ENCODE measurements at places on chromosomes 1 and 21. TPM values are rescaled to one million over a fixed set of nuclear protein-coding genes. Genes with fewer than 3 reads are reported as not detected.
A peak's percentile ranks its signal among the peaks of the same experiment; 100 is the strongest.

SLC16A4 gene
- 2.0 TPM for total RNA-seq

MIXL1 gene
- total RNA-seq = 0.14 TPM

DNASE2B gene
- total RNA-seq = not detected

ACTN2 gene
- 0.21 TPM for total RNA-seq

S100A7 gene
- total RNA-seq = 10.2 TPM

CAPN2 gene
- 120 TPM for total RNA-seq

SPRR2B gene
- total RNA-seq = not detected

C1orf52 gene
- 24.9 TPM for total RNA-seq

GRCh38 chr1:31900790-31901189 is 37.4 kb downstream of the PTP4A2 start:
- H3K27me3 ChIP-seq = no peaks in the 10 kb centered on the region
- H3K36me3 ChIP-seq = peaks cover 3% of the 10 kb centered on the region
- no peaks in the 10 kb centered on the region for H3K4me1 ChIP-seq
- H3K27ac ChIP-seq = no peak overlapping the region

- no peak for DNase-seq
- no peaks in the 10 kb centered on the region for H3K4me1 ChIP-seq
- no peaks in the 10 kb centered on the region for H3K36me3 ChIP-seq
- no peak overlapping the region for H3K27ac ChIP-seq
- peaks cover 45% of the 10 kb centered on the region for H3K27me3 ChIP-seq
- H3K4me3 ChIP-seq = no peak overlapping the region
These were observed 9.2 kb downstream of the CSMD2 start for GRCh38 chr1:34155860-34156259.

DNA sequence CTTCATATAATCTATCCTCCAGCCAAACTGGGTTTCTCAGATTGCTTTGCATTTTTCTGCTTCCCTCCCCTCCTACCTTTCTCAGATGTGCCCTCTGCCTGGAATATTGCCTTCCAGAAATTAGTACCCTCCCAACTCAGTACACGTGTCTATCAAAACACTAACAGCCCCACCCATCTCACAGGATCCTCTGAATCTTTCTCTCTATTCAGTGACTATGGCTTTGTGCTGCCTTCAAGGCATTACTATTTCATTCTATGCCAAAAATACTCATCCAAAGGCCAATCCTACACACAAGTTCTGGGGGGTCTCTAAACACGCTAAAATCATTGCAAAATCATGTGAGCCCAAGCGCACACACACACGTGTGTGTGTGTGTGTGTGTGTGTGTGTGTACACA is 58.4 kb downstream of the ZNF281 start:
- H3K36me3 ChIP-seq = no peaks in the 10 kb centered on the region
- no peak for DNase-seq
- H3K4me3 ChIP-seq = no peak overlapping the region
- no peak overlapping the region for H3K27ac ChIP-seq
- no peaks in the 10 kb centered on the region for H3K27me3 ChIP-seq

- H3K4me1 ChIP-seq = peaks cover 30% of the 10 kb centered on the region
- DNase-seq = no peak
- H3K4me3 ChIP-seq = no peak overlapping the region
- no peaks in the 10 kb centered on the region for H3K36me3 ChIP-seq
- H3K27ac ChIP-seq = no peak overlapping the region
These were observed 11.0 kb downstream of the TP53BP2 start for GRCh38 chr1:223834660-223835263.

DNA sequence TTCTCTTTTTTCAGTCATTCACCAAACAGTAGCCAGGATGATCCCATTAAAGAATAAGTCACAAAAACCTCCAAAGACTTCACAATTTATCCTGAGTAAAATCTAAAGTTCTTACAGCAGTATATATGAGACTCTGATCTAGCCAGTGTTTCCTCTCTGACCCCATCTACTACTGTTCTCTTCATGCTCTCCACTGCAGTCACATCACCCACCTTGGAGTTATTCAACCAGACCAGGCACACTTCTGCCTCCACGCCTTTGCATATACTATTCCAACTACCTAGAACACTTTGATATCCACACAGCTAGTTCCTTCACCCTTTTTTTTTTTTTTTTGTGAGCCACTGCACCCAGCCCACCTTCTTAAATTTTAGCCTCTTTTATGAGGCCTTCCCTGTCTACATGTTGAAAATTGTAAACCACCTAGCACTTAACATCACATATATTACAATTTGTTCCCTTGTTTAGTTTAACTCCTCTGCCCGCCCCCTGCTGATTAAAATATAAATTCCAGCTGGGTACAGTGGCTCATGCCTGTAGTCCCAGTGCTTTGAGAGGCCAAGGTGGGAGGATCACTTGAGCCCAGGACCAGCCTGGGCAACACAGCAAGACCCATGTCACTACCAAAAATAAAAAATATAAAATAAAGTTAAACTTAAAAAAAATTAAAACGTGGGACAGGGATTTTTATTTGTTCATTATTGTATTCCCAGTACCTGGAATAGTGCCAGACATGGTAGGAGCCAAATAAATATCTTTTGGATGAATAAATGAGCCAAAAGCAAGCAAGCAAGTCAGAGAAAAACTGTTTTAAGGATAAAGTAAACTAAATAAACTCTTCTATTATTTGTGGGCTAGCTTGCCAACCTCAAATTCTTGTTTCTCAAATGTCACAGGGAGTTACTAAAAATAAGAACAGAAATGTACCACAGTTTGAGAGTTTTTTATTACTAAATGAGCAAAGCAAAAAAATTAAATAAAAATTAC is 35.2 kb upstream of the MUTYH start:
- no peaks in the 10 kb centered on the region for H3K36me3 ChIP-seq
- H3K4me3 ChIP-seq = no peak overlapping the region
- H3K27me3 ChIP-seq = no peaks in the 10 kb centered on the region

- H3K4me3 ChIP-seq = peak overlapping the region; percentile 95
- H3K27me3 ChIP-seq = peaks cover 44% of the 10 kb centered on the region
- no peak for DNase-seq
These were observed 5.5 kb downstream of the EFNA3 start for GRCh38 chr1:155083865-155084721.

GRCh38 chr21:29449306-29449950 is 150.7 kb downstream of the BACH1 start:
- no peaks in the 10 kb centered on the region for H3K27me3 ChIP-seq
- no peaks in the 10 kb centered on the region for H3K4me1 ChIP-seq
- no peak overlapping the region for H3K27ac ChIP-seq
- H3K4me3 ChIP-seq = no peak overlapping the region

DNA sequence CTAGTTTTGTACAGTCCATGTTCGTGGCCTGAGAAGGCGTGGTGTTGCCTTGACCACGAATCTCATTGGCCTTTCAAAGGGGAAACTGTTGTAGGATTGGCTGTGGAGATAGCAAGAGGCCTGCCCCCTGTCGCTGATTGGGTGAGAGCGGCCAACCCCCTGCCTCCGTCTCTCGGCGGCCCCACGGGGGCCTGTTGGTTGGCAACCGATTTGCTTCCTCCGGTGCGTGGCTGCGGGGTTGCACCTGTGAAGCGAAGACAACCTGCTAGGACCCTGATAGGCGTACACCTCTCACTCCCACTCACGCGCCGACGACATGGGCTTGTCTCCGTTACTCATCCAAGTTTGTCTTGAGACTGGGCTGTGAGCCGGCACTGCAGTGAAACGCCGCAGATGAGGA is at the start of gene UBE2U:
UBE2U (plus strand) TSS at position 204 of the 400 bp plus-strand sequence. CDS start 428 bp downstream, outside the sequence.
- H3K27me3 ChIP-seq = peaks cover 3% of the 10 kb centered on the region
- H3K36me3 ChIP-seq = no peaks in the 10 kb centered on the region
- H3K4me1 ChIP-seq = peaks cover 3% of the 10 kb centered on the region
- H3K27ac ChIP-seq = no peak within 1 kb of the TSS
- H3K4me3 ChIP-seq = no peak within 1 kb of the TSS

DNA sequence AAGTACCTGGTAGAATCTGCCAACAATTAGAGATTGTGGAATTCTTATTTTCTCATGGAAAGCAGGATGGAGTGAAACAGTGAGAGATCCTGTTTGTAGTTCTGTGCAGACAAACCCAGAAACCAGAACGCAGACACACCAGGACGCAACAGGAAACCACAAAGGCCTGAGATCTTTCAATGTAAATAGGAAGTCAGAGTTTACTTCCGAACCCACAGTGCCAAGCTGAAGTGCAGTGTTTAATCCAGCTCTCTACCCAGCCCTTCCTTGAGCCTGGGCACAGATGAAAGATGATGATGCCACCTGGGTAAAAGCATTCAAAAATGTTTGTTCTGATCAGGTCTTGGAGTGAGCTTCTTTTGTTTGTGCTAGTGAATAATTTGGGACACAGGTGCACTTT is 244.2 kb upstream of the HOOK1 start:
- H3K27me3 ChIP-seq = no peaks in the 10 kb centered on the region
- no peak overlapping the region for H3K4me3 ChIP-seq
- H3K36me3 ChIP-seq = no peaks in the 10 kb centered on the region
- no peaks in the 10 kb centered on the region for H3K4me1 ChIP-seq
- no peak overlapping the region for H3K27ac ChIP-seq
- no peak for DNase-seq

- H3K4me3 ChIP-seq = peak overlapping the region; percentile 90
- H3K27ac ChIP-seq = peak overlapping the region; percentile 93
- DNase-seq = no peak
- peaks cover 38% of the 10 kb centered on the region for H3K4me1 ChIP-seq
- no peaks in the 10 kb centered on the region for H3K36me3 ChIP-seq
- peaks cover 12% of the 10 kb centered on the region for H3K27me3 ChIP-seq
These were observed 5.2 kb upstream of the MEF2D start for GRCh38 chr1:156505679-156506298.

GRCh38 chr1:232968965-232969364 is 18.6 kb downstream of the NTPCR start:
- H3K36me3 ChIP-seq = peaks cover 59% of the 10 kb centered on the region
- DNase-seq = no peak
- H3K27me3 ChIP-seq = no peaks in the 10 kb centered on the region
- H3K27ac ChIP-seq = peak overlapping the region; percentile 3
- no peak overlapping the region for H3K4me3 ChIP-seq

- peaks cover 19% of the 10 kb centered on the region for H3K4me1 ChIP-seq
- peak overlapping the region; percentile 15 for H3K4me3 ChIP-seq
- peaks cover 31% of the 10 kb centered on the region for H3K27me3 ChIP-seq
- no peak for DNase-seq
These were observed 221.1 kb downstream of the NPHP4 start for GRCh38 chr1:5770981-5771765.

Data from type B pancreatic cell (in vitro differentiated cells).